ENCODE measurements at places on chromosomes 6 and 20. TPM values are rescaled to one million over a fixed set of nuclear protein-coding genes. Genes with fewer than 3 reads are reported as not detected.

APCDD1L gene
- 0.62 TPM for total RNA-seq

HLA-DOB gene
- 0.39 TPM for total RNA-seq

RWDD1 gene
- total RNA-seq = 68.0 TPM

RTN4IP1 gene
- total RNA-seq = 9.4 TPM

CDSN gene
- not detected for total RNA-seq

SLC2A4RG gene
- 166 TPM for total RNA-seq

TMEM200A gene
- total RNA-seq = 0.10 TPM

LPA gene
- total RNA-seq = 0.21 TPM

OVOL2 gene
- total RNA-seq = 0.77 TPM

DPPA5 gene
- not detected for total RNA-seq

CD83 gene
- 5.3 TPM for total RNA-seq

TRPC4AP gene
- total RNA-seq = 48.4 TPM

RCAN2 gene
- 0.05 TPM for total RNA-seq

PROKR2 gene
- total RNA-seq = not detected

ELOVL4 gene
- 0.41 TPM for total RNA-seq

GGTLC1 gene
- 0.18 TPM for total RNA-seq

TPBG gene
- 84.1 TPM for total RNA-seq

HRH3 gene
- 0.10 TPM for total RNA-seq

PTCRA gene
- not detected for total RNA-seq

THBD gene
- total RNA-seq = 0.26 TPM

DPM1 gene
- total RNA-seq = 50.2 TPM

EIF2S2 gene
- total RNA-seq = 82.0 TPM

ABHD16B gene
- not detected for total RNA-seq

ZBP1 gene
- total RNA-seq = not detected

BIRC7 gene
- 9.0 TPM for total RNA-seq

ECHDC1 gene
- total RNA-seq = 81.9 TPM

HDGFL1 gene
- not detected for total RNA-seq

TRIM40 gene
- total RNA-seq = not detected

SLC17A9 gene
- total RNA-seq = 0.28 TPM

TRIM31 gene
- total RNA-seq = not detected

TCP11 gene
- total RNA-seq = not detected

SLPI gene
- total RNA-seq = 0.74 TPM

UTRN gene
- 122 TPM for total RNA-seq

SOX18 gene
- total RNA-seq = 18.7 TPM

ID4 gene
- 0.10 TPM for total RNA-seq

MLN gene
- total RNA-seq = not detected

PKHD1 gene
- not detected for total RNA-seq

FAM83B gene
- total RNA-seq = not detected

NKX2-2 gene
- not detected for total RNA-seq

BPI gene
- not detected for total RNA-seq

EMILIN3 gene
- total RNA-seq = 0.54 TPM

PI16 gene
- not detected for total RNA-seq
